Urinary bladder (tissue), 4 donors: ENCODE measurements at places on chromosomes 7 and 10. TPM values are rescaled to one million over a fixed set of nuclear protein-coding genes. Genes with fewer than 3 reads are reported as not detected.

- DNase-seq, result no peak
These were observed 53.6 kb downstream of the VPS41 start for GRCh38 chr7:38855386-38855785.

- DNase-seq, result no peak
These were observed 29.7 kb upstream of the GSDME start for GRCh38 chr7:24786941-24787340.

The KLF14 gene
- 0.32 TPM for total RNA-seq

- DNase-seq, result no peak
These were observed 79.1 kb upstream of the TNRC18 start for GRCh38 chr7:5502721-5503243.

The WDR86 gene
- 6.8 TPM for total RNA-seq

The CREB5 gene
- 53.5 TPM for total RNA-seq

The GPR141 gene
- total RNA-seq, result 3.1 TPM
